ENCODE measurements at places on chromosomes 13 and 19. TPM values are rescaled to one million over a fixed set of nuclear protein-coding genes. Genes with fewer than 3 reads are reported as not detected.
A peak's percentile ranks its signal among the peaks of the same experiment; 100 is the strongest.

Gene PPM1N
- 0.48 TPM for total RNA-seq

Gene OSCAR
- 22.9 TPM for total RNA-seq

Gene SH2D3A
- total RNA-seq = 45.8 TPM

Gene CDC42EP5
- 24.4 TPM for total RNA-seq

Gene TEAD2
- total RNA-seq = 49.7 TPM

Gene RAB3D
- 19.6 TPM for total RNA-seq

Gene NTN5
- total RNA-seq = not detected

Gene MCF2L
- 13.8 TPM for total RNA-seq

Gene IFNL1
- not detected for total RNA-seq

Gene KCTD4
- not detected for total RNA-seq

Gene ACP5
- 24.8 TPM for total RNA-seq

Gene PROZ
- not detected for total RNA-seq

GRCh38 chr13:93398167-93399035 lies 171.8 kb downstream of the GPC6 start:
- DNase-seq = no peak

- no peak for DNase-seq
These were observed 1471.7 kb downstream of the UQCRFS1 start for GRCh38 chr19:27741236-27741635.

DNA sequence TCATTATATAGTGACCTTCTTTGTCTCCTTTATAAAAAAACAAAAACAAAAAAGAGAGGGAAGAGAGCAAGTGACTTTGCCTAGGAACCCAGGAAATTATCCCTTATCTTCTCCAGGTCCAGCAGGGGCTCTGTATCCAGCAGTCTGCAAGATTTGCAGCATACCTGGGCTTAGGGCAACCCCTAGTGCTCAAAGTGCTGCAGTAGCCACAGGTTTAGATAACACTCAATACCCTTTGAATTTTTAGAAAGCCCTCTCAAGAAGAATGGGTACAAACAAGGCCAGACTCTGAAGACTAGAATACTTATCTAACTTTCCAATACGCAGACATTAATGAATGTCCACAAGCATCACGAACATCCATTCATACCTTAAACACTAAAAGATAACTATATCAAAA lies 43.2 kb downstream of the CCNA1 start:
- no peak for DNase-seq

GRCh38 chr19:11195681-11196080 lies 1.7 kb downstream of the KANK2 start:
- no peak for DNase-seq

DNA sequence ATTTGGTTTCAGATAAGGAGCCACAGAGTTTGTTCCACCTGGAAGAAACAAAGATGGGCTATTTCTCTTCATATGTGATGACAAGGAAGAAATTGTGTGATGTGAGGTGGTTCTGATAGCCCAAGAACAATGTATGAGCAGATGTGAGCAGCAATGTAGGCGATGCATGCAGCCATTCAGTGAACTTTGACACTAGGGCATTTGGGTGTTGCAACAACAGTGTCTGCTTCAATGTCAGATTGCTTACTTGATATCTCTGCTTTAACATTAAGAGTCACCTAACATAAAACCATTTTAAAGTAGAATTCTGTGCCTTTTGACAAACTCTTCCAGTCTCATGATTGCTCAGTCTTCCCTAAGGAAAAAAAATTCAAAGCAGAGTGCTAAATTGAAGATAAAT lies 865.4 kb downstream of the SLITRK6 start:
- no peak for DNase-seq

DNA sequence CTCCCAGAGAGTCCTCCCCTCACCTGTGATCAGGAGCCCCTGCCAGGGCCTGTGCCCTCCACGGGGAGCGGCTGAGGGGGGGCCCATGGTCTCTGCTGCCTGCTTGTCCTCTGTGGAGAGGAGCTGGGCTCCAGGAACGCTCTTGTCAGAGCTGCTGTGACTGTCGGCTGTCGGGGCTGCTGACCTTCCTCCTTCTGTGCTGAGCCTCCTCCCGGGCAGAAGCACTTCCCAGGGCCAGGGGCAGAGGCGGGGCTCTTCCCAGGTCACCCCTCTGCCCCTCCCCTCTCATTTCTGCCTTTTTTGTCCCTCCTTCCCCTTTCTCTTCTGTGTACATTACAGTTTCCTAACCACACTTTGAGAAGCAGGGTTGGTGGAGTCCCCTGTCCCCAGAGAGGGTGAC lies at the start of gene CEACAM4:
Gene CEACAM4, minus strand, starts transcription at position 198 of the 400 bp plus-strand sequence. Its CDS starts 111 bp downstream, at position 87.
- no peak for DNase-seq

- no peak for DNase-seq
These were observed 1.6 kb downstream of the HCN2 start for GRCh38 chr19:591099-591958.

DNA sequence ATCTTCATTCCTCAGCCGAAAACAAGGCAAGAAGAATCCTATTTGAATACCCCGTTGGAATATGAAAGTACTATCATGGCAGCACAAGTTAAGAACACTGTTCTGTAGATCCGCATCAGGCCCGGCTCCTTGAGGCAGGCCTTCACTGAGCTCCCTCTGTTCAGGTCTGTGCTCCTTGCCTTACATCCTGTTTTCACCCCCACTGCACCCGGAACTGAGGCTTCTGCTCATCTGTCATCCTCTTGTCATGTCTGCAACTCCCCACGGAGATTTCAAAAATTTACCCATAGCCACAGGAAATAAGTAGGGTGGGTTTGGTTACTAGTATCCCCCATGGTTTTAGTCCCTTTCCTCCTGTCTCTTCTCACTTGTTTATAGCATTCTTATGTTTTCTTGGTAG lies 861.9 kb downstream of the GPC5 start:
- no peak for DNase-seq

GRCh38 chr13:60275208-60275607 lies 111.5 kb upstream of the DIAPH3 start:
- no peak for DNase-seq

DNA sequence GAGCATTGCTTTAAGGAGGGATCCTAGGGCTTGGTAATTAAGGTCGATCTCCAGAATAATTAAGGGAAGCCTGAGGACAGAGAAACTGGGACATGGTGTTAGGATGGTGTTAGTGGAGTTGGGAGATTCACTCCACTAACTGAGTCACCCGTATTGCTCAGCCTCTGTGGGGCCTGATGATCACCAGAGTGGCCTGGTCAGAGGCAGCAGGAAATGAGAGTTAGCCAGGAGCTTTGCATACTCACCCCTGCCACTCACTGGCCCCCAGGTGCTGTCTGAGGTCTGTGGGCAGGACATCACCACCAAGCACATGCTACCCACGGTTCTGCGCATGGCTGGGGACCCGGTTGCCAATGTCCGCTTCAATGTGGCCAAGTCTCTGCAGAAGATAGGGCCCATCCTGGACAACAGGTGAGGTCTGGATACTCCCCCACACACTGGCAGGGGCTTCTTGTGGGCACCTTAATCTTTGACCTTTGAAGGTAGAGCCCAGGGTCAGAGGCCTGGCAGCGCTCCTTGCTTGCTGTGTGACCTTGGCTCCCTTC lies 32.1 kb downstream of the PPP2R1A start:
- no peak for DNase-seq

DNA sequence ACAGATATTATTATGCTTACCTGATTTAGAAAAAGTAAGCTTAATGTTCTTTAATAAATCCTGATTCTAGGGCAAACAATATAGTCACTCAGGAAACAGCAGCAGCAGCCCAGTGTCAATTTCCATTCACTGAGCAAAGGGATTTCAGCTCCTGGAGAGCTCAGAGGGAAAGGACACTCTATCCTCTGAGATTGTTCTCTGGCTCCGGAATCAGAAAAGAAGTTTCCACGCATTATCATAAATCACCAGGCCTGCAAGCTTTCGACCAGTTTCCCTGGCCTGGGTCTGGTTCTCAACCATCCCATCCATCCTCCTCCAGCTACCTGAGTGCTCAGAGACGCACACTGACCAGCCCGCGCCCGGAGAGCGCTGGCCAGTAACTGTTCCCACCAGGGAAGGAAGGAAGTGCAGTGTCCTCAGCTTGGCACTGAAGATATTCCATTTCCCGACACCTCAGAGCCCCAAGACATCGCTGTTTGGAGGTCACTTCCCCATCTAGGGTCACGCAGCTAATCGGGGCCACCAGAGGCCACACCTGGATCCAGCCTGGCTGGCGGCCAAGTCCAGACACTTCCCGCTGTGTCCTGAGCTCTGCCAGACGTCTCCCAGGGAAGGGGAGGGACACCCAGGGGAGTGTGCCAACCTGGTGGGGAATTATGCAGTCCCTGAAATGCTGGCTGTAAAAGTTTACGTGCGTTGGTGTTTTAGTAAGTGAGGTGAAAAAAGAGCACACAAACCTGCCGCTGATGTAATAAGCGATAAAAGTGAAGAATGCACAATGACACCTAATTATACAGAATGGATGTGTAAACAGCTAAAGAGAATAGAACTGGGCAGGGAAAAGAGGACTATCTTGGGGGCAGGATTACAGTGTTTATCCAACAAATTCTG lies 29.1 kb downstream of the EPS15L1 start:
- DNase-seq = no peak

DNA sequence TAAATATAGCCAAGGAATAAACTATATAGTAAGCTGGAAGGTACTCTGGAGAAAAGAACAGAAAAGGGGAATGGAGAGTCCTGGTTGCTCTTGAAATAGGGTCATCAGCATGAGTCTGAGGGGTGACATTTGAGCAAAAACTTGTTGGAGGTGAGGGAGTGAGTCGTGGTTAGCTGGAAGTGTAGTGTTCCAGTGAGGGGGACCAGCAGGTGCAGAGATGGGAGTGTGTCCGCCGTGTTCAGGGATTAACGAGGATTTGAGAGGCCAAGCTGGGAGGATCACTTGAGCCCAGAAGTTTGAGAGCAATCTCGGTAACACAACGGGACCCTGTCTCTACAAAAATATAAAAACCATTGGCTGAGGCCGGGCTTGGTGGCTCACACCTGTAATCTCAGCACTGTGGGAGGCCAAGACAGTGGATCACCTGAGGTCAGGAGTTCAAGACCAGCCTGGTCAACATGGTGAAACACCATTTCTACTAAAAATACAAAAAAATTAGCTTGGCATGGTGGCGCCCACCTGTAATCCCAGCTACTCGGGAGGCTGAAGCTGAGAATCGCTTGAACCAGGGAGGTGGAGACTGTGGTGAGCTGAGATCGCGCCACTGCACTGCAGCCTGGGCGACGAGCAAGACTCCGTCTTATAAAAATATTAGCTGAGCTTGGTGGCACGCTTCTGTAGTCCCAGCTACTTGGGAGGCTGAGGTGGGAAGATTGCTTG lies 1.1 kb downstream of the SUPT5H start:
- no peak for DNase-seq

DNA sequence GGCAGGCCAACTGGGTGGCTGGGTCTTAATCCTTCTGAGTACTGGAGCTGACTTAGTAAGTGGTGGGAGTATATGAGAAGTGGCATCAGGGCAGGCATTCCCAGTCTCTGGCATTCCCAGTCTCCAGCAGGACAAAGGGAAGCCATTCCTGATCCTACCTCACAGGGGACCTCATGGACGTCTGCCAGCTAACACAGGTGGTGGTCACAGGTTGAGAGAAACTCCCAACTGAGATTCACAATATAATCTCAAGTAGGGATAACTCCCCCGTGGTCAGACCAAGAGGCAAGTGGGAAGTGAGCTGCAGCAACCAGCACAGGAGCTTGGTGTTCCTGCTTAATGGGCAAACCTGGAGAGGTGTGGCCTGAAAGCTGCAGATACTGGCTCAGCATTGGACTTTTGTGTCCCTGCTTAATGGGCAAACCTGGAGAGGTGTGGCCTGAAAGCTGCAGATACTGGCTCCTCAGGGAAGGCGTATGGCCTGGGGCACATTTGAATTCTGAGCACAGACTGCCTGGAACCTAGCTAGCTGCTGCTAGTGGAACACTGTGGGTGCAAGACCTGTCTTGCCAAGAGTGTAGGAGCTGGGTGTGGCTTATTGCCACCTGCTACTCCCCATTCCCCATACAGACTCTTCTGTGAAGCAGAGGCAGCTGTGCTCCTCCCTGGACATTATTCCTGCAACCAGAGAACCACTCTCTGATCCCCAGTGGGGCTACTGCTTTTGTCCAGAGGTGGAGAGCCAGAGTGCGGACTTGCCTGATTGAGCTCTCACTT lies 25.9 kb upstream of the OR10H2 start:
- DNase-seq = no peak

- no peak for DNase-seq
These were observed 35.4 kb upstream of the MCF2L start for GRCh38 chr13:112933649-112934048.

- peak; percentile 9 for DNase-seq
These were observed 117.0 kb upstream of the POSTN start for GRCh38 chr13:37715606-37716015.

- DNase-seq = peak; percentile 82
These were observed 11.4 kb downstream of the PCCA start for GRCh38 chr13:100100115-100100879.

GRCh38 chr13:75702476-75702875 lies 66.3 kb downstream of the LMO7 start:
- no peak for DNase-seq

- no peak for DNase-seq
These were observed 8.3 kb downstream of the RPS19 start for GRCh38 chr19:41868120-41868988.

- DNase-seq = no peak
These were observed 74.2 kb upstream of the RFC3 start for GRCh38 chr13:33743438-33744368.

GRCh38 chr13:99395436-99395835 lies 88.2 kb upstream of the GPR183 start:
- no peak for DNase-seq

- DNase-seq = no peak
These were observed 19.2 kb upstream of the MYH14 start for GRCh38 chr19:50184196-50184595.

- no peak for DNase-seq
These were observed 984 bp downstream of the RPS11 start for GRCh38 chr19:49497047-49497788.

DNA sequence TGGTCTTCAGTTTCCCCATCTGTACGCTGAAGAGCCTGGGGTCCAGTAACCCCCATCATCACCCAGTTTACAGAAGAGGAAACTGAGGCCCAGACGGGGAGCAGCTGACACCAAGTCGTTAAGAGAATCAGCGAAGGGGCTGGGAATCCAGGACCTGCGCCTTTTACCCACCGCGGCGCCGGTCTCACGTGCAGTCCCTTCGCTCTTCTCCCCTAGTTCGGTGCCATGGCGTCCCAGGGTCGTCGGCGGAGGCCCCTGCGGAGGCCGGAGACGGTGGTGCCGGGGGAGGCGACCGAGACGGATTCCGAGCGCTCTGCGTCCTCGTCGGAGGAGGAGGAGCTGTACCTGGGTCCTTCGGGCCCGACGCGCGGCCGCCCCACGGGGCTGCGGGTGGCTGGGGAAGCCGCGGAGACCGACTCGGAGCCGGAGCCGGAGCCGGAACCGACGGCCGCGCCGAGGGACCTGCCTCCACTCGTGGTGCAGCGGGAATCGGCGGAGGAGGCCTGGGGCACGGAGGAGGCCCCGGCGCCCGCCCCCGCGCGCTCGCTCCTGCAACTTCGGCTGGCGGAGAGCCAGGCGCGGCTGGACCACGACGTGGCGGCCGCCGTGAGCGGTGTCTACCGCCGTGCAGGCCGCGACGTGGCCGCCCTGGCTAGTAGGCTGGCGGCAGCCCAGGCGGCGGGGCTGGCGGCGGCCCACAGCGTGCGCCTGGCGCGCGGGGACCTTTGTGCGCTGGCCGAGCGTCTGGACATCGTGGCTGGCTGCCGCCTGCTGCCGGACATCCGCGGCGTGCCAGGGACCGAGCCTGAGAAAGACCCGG lies 698 bp downstream of the BLOC1S3 start:
- DNase-seq = no peak

Data from kidney epithelial cell (primary cell).